ENCODE measurements at places on chromosomes 6 and 20.

DNA sequence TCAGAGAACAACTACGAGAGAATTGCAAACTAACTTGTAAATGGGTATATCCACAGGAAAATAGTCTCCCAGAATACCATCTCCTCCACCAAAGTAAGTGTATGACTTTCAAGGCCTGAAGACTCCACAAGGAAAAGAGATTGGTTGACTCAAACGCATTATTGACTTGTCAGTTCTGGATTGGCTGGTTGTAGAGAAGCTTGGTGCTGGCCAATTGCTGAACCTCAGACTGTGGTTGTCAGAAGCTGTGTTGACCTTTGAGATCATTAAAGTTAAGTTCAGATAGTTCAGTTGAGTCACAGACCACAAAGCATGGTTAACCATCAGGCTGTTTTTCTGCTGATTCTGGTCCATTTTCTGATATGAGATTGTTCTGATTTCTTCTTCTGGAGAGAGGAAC lies 388.3 kb downstream of the BMP2 start:
- no peak for DNase-seq

DNA sequence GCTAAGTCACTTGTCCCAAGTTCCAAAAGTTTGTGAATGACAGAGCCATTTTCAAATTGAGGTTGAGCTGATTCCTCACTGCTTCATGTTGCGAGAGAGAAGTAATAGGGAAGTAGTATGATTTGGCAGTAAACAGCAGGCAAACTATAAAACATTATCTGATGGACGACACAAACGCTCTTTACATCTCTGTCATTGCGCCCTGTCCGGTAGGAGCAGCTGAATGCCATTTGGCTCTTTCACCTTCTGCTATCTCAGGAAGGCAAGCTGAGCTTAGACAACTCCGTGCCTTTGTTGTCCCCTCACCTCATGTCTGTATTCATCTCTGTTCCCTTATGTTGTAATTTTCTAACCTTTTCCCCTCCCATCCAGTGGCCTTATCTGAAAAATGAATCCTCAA lies 440.7 kb upstream of the FLRT3 start:
- DNase-seq = no peak

GRCh38 chr6:137926985-137927384 lies 59.9 kb downstream of the TNFAIP3 start:
- DNase-seq = no peak

DNA sequence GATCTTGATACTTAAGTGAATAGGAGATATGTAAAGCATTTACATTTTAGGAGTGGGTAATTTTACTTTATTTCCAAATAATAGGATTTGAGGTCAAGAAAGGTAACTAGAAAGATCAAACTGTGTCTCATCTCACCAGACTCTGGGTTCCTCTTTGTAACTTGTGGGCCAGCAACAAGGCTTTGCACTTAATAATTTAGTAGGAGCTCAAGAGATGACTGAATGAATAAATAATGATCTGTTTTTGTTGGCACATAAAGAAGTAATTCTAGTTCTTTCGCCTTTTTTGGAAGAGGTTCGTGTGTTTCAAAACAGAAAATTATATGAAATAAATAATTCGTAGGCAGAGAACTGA lies 67.4 kb upstream of the FABP7 start:
- no peak for DNase-seq

GRCh38 chr6:74937936-74938335 lies 267.9 kb downstream of the COL12A1 start:
- no peak for DNase-seq

DNA sequence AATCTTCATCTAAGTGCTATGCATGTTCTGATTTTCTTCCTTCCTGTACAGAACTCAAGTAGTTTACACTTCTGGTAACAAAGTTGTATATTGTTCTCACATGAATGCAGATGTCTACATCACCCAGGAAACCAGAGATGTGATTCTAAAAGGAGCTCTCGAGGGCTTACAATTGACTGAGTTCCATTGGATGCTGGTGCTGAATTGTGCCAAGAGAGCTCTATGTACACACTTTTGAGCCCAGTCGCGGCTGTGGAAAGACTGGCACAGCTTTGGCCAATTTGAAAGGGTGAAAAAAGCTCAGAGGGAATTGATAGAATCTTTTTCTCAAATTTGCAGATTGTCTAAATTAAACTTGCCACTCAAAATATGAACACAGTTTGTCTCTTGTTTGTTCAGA lies 340.7 kb downstream of the LMBRD1 start:
- DNase-seq = no peak

DNA sequence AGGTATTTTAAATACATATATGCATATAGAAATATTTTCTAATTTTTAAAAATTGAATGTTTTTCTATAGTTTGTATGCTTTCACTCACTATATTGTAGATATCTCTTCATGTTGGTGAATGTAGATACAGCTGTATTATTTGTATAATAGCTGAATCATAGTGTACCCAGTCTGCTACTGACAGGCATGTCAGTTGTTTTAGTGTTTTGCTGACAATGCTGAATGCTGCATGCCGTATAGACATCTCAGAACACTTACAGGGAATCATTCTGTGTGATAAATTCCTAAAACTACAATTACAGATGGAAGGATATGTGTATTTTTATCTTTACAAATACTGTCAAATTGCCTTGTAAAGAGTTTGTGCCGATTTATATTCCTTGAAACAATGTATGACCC lies 175.4 kb downstream of the SIM1 start:
- DNase-seq = no peak

- no peak for DNase-seq
Observed at GRCh38 chr6:157066781-157067491, 256.4 kb downstream of the TMEM242 start.

DNA sequence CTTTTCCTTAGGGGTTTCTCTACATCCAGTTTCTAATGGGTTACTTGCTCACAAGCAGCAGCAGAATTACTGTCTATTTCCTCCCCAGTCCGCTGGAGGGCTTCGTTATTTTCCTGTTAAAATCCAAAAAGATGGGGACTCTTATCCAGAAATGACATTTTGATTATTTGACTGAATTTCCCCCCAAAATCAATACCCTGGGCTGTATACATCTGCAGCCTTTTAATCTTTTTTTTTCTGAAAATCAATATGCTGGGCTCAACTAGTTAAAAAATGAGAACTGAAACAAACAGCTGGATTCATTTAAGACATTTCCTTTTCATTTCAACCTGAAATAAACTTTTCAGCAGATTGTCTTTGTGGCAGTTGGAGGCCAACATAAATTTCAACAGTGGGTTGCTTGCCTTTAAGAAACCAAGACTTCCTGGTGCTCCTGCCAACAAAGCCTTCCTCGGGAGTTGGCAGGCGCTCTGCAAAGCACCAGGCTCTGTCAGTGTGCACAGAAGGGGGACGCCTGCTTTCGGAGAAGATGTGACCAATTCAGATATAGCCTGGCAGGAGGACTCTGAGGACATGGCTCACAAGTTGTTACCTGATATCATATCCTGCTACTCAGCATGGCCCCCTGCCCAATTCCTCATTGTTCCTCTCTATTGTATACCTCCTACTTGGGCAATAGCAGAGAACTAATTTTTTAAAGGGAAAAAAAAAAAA lies 204.7 kb upstream of the ARG1 start:
- peak; percentile 36 for DNase-seq

GRCh38 chr6:128259730-128260685 lies 260.4 kb downstream of the PTPRK start:
- DNase-seq = no peak

DNA sequence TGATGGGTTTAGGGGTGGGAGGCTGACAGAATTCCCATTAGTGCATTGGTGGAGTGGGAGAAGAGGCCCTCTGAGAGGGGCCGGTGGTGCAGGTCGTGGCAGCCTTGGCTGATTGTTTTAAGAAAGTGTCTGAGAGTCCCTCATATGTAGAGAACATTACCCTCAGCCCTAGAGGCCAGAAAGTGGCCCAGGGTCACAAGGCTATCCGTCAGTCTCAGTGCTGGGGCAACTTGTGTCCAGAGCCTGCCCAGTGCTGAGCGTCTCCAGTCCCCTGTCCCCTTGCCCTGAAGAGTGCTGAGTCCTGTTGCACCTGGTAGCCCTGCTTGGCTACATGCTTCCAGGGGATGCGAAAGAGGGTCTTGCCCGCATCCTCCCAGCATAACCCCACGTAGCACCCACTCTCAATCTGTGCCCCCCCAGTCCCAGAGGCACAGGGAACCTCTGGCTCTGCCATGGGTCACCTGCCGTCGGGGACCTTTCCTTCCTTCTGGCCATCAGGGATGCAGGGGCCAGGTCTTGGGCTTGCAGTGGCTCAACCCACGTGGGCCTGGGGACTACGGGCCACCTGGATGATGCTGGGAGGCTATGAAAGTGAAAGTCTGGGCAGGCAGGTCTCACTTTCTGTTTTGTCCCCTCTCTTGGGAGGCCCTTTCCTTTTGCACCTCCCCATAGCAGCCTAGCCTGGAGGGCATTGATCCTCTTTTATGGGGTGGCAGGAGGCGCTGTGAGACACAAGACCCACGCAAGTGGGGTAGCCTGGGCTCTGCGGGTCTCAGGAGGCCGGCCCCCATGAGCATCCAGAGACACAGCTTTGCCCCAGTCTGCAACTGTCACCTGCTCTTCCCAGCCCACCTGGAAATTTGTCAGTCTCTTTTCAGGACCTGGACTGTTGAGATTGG lies 12.2 kb downstream of the DUSP15 start:
- no peak for DNase-seq

- no peak for DNase-seq
Observed at GRCh38 chr6:53159558-53159957, 10.9 kb upstream of the GCM1 start.

DNA sequence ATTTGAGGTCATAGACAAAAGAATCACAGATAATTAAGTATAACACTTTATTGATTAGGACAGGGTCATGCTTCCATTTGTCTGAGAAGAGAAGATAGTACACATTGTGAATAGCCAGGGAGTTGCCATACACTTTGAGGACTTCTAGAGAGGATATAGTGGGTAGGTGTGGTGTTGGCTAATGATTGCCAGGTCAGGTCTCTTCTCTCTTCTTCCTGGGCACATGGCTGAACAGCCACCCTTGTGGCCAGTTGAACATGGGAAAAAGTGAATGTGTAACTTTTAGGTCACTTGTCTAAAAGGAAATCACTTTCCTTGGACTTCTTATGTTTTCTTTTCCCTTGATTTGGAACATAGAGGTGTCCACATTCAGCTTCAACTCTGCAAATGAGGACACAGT lies 772.1 kb upstream of the MAP3K7 start:
- no peak for DNase-seq

DNA sequence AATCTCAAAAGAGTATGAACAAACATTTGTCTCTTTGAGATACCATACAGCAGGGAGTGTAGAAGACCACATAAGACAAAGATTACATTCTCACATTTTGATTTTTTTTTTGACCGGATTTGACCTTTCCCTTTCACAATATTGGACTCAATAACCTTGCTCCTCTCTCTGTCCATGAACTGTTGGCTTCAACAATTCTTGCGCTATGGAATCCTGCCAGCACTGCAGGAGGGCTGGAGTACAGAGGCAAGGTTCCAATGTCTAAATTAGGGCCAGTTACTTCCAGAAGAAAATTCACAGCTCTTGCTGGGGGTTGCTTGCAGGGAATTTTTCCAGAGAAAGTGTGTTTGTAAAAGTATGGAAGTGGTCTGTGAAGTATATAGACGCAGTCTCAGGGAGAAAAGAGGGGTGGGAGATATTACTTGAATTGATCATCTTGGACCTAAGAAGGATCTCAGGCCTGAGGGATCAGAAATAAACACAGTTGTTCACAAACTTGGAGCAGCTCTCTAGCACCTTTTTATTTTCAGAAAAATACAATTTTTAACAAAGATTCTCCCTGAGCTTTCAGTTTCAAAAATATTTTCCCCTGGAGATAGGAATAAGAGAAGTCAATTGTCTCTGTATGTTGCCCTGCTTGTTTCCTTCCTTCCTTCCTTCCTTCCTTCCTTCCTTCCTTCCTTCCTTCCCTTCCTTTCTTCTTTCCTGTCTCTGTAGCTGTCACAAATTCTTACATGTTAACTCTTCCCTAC lies 765.9 kb downstream of the BCKDHB start:
- peak; percentile 33 for DNase-seq

DNA sequence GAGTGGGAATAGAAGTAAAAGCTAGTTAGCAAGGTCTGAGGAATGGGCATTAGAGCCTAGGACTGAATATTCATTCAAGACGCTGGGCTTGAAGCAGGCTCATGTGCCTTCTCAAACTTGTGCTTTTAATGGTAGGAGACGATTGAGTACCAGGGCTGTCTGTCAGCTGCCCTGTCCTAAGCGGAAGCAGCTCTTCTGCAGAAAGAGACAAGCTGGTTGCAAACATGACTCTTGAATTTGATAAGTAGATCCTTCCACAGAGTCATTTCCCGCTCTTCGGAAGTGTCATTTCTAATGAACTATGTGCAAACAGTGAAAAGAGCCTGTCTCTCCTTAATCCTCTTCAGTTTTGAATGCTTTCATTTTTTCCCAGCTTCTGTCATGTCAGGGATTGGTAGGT lies 176.4 kb downstream of the TFAP2B start:
- DNase-seq = no peak

- peak; percentile 23 for DNase-seq
Observed at GRCh38 chr6:148892247-148892646, 145.4 kb downstream of the UST start.

DNA sequence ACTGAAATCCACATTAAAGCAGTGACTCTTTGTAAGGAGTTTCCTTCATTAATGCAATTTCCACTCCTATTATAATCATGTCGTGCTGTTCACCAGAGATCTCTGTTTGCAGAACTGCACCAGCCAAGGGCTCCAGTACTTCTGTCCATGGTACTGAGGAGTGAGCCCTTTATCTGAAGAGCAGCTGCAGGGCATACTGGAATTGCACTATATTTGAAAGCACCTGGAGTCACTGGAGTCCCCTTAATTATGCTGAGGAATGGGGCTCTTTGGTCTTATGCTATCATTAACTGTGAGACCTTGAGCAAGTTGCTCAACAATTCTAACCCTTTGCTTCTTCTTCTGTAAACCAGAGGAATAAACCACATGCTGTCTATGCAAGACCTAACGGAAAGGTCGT lies 61.7 kb upstream of the NUP153 start:
- DNase-seq = no peak

DNA sequence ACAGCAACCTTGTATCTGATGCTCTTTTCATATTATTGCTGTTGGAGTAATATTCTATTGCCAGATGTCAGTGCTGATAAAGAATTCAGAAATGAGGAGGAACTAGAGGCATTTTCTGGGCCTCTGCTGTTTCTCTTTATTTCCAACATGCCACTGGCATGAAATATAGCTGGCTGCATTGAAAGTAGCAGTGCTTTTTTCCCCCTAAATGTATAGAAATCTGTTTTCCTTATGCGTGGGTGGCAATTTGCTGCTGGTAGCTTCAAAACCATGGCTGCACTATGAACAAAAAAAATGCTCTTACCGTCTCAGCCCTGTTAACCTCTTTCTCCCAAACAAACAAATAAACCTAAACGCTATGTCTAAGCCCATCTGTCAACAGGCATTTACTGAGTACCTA lies 442.3 kb upstream of the AGPAT4 start:
- DNase-seq = no peak

- no peak for DNase-seq
Observed at GRCh38 chr20:10093087-10093591, 58.4 kb downstream of the ANKEF1 start.

GRCh38 chr6:53066077-53066417 lies 843 bp downstream of the FBXO9 start:
- DNase-seq = no peak

GRCh38 chr6:116997496-116997895 lies 120.5 kb downstream of the RFX6 start:
- DNase-seq = no peak

GRCh38 chr20:32466739-32467505 lies 108.8 kb downstream of the ASXL1 start:
- DNase-seq = no peak

GRCh38 chr6:142183351-142183750 lies 36.3 kb downstream of the VTA1 start:
- DNase-seq = no peak

Data from fibroblast of the conjunctiva (primary cell).